ENCODE measurements at places on chromosomes 5 and 9.
A peak's percentile ranks its signal among the peaks of the same experiment; 100 is the strongest.

- no peak for DNase-seq
Measured at GRCh38 chr5:14263699-14264098, 120.6 kb downstream of the TRIO start.

DNA sequence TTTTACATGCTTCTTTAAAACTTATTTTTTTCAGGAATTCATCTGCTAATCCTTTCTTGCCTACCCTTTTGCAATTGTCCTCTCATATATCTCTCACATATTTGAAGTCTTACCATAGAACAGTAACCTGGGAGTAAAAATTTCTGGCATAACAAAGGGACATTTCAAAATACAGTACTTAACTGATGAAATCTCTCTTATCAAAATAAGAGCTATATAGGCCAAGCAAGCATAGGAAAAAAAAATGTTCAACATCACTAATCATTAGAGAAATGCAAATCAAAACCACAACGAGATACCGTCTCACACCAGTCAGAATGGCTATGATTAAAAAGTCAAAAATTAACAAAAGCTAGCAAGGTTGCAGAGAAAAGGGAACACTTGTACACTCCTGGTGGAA, 2062.7 kb upstream of the CDH6 start:
- no peak for DNase-seq

GRCh38 chr5:72376381-72376780, 56.2 kb downstream of the PTCD2 start:
- DNase-seq: no peak

- no peak for DNase-seq
Measured at GRCh38 chr5:123104607-123105006, 15.6 kb downstream of the PRDM6 start.

GRCh38 chr5:148376198-148376597, 7.6 kb upstream of the FBXO38 start:
- DNase-seq: no peak

GRCh38 chr9:87141124-87141523, 193.8 kb upstream of the GAS1 start:
- DNase-seq: no peak

DNA sequence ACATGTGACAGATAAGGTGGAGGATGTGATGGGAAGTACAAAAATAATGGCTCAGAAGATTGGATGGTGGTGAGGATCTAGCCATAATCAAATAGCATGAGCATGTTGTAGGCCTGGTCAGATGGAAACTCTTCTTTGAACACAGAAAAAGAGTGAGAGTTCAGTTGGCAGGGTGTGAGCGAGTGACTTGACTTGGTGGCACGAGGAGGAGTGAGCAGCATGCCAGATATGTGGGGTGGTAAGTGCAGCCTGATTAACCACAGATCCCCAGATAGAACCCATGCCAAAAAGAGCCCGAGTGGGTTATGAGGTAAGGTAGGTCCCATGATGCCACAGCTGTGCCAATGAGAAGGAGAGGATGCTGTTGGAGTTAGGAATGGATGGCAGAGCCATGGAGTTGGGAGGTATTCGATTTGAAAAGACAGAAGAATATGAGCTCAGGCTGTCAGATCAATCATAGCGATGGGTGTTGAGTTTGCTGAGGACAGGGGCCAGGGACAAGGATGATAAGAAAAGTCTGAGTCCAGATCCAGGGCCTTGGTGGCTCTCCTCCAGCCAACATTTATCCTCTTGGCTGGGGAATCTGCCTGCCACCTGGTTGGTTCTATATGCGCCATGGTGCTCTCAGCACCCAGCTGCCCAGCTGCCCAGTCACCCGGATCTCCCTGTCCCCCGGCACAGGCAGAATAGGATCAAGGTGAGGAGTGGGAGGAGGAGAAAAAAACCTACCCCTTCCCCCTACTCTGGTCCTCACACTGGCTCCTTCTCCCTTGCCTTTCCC, 16.5 kb downstream of the GARNL3 start:
- no peak for DNase-seq

DNA sequence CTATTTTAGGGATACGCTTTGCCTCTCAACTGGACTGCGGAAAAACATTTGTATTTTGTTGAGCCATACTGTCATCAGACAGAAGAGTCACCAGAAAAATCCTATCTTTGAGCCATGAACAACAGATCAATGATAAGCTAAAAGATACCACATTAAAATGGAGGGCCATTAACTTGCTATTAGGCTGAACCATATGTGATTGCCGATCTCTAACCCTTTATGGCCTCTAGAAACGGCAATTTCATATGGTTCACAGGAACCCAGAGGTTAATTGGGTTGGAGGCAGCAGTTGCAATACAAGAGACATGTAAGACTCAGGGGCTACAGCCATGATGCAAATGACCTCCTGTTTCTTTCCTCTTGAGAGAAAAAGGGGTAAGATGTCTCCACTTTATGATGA, 69.8 kb downstream of the MYO10 start:
- DNase-seq: no peak

- DNase-seq: no peak
Measured at GRCh38 chr9:115992834-115993233, 160.8 kb upstream of the PAPPA start.

GRCh38 chr5:76175821-76176403, 92.7 kb downstream of the SV2C start:
- DNase-seq: no peak

- DNase-seq: peak; percentile 18
Measured at GRCh38 chr5:77935506-77936364, 159.6 kb upstream of the TBCA start.

DNA sequence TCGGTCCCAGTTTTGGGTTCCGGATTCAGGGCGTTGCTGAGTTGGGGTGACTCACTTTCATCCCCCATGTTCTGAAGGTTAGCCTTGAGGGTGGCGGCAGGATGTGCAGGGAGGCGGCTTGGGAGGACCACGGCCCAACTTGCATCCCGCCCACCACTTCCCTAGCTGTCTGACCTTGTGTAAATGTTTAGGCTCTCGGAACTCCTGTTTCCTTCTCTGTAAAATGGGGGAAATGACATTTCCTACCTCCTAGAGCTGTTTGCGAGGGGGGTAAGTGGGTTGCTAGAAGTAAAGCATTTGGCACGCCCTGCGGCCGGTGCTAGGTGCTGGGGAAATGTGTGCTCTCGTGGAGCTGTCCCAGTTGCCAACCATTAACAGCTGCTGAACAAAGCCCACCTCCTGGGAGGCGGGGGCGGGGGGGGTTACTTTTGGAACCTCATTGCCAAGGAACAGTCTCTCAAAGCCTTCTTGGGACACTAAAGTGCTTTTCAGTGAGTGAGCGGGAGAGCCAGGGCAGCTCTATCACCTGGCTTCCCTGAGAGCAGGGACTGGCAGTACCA, 27.5 kb downstream of the PTGES2 start:
- no peak for DNase-seq

DNA sequence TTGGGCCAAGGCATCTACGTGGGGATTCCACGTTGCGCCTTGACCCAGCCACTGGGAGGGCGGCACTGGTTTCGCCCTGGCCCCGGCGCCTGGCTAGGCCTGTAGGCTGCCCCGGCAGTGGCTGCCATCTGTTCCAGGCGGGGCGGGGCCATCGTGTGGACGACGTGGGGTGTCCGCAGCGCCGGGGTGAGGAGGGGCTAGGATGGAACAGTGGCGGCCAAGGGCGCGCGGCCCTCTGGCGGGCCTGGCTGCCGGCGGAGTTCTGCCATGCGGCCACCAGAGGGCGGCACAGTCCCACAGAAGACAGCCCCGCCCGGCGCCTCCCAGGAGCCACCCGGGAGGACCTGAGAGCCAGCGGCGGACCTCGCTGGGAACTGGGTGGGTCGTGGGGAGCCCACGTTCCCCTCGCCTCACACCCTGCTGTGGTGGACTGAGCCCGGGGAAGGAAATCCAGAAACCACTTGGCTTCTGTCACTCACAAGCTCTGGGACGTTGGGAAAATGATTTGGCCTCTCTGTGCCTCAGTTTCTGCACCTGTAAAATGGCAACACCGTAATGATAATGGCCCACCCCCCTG, 22.6 kb upstream of the RAPGEF1 start:
- peak; percentile 72 for DNase-seq

DNA sequence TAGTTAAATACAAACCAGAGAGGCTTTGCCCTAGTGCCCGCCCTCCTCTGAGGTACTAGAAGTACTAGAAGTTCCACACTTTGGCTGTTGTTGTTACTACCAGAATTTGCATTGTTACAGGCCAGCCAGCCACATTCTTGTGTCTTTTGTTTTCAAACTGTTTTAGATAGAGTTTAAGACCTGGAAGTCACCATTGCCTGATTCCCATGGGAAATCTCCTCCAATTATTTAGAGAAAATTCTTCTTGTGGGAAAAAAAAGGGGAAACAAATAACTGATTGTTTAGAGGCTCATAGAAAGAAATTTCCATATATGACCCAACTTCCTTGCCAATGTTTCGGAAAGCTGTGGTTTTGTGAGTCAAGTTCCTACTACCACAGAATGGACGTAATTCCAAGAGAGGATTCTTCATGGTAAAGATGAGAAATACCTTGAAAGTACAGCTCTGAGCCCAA, 252.2 kb downstream of the GOLPH3 start:
- DNase-seq: no peak

GRCh38 chr5:8861764-8862163, 684.1 kb downstream of the SEMA5A start:
- DNase-seq: no peak

GRCh38 chr5:123811831-123812230, 299.9 kb downstream of the CSNK1G3 start:
- no peak for DNase-seq

DNA sequence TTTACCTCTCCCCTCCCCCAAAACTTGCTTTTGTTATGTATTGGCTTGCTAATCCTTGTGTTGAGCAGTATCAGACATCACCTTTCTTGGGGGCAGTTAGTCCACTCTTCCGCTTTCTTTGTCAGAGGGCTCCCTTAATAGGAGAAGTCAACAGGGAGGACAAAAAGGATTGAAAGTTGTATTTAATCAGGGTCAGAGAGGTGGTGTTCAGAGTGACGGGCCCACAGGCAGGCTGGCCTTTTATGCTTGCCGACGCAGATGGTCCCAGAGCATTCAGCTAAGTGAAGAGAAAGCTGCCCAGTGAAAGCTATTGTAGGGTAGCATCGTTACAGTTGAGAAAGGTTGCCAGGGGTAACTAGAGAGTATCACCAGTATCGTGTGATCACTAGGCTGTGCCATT, 131.1 kb downstream of the ZCCHC7 start:
- no peak for DNase-seq
